ENCODE measurements at places on chromosomes 13 and 19.

DNA sequence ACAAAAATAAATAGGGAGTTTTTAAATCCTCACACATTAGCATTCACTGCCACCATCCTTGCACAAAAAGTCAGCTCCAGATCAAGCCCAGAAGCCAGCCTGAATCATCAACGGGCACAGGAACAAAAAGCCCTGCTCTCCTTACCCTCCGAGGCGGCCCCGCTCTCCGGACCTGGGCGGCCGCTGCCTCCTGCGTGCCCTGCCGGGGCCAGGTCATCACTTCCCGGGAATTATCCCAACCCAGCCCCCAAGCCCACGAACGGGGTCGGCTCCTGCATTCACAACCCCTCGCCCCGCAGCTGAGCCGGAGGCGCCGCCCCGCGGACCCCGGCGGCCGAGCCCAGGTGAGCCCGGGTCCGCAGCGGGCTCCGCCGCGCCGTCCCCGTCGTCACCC, 754 bp downstream of the DNAJB1 start:
- no peak for DNase-seq

- DNase-seq, result no peak
Observed at GRCh38 chr13:40187324-40187795, 479.1 kb downstream of the FOXO1 start.

- DNase-seq, result no peak
Observed at GRCh38 chr19:3516675-3517207, 10.6 kb downstream of the FZR1 start.

- DNase-seq, result no peak
Observed at GRCh38 chr13:109749365-109749764, 37.0 kb downstream of the IRS2 start.

All from AG09309 (cell line).